OCI-LY7 (cell line): ENCODE measurements at places on chromosomes 6 and 20.

DNA sequence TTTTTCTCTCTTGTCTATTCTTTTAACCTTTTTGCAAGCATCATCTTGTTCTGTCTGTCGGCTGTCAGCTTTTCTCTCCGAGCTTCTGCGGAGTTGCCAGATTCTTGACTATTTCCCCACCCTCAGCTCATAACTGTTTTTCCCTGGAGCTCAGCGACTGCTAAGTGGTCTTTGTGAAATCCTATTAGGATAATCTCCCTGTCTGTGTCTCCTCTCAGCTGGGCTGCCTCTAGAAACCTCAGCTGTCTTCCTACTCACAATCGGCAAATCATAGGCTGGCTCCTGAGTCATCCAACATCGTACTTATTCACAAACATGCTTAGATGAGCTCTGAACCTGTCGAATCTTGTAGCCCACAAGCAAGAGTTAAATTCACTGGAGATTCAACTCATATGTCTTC lies 332.3 kb downstream of the PTPRT start:
- DNase-seq, result no peak

DNA sequence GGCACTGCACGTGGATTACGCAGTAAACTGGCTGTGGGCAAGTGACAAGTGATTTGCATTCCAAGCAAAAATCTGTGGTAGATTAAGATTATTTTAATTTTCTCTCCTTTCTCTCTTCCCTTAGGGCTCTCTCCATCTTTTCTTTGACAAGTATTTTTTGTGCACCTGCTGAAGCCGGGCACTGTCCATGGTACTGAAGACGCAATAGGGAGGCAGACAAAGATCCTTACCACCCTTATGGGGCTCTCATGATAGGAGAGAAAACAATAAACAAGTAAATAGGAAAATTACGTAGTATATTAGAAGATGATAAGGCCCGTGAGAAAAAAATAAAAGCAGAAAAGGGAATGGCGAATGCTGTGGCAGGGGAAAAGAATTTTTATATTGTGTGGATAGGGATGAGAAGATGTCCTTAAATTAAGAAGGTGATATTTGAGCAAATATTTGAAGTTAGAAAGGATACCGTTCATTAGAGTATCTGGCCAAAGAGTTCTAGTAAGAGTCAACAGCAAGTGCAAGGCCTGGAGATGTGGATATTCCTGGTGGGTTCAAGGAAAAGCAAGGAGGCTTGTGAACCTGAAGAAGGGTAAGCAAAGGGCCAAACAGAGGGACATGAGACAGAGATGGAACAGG lies 146.0 kb downstream of the LAMP5 start:
- DNase-seq, result peak; percentile 5

DNA sequence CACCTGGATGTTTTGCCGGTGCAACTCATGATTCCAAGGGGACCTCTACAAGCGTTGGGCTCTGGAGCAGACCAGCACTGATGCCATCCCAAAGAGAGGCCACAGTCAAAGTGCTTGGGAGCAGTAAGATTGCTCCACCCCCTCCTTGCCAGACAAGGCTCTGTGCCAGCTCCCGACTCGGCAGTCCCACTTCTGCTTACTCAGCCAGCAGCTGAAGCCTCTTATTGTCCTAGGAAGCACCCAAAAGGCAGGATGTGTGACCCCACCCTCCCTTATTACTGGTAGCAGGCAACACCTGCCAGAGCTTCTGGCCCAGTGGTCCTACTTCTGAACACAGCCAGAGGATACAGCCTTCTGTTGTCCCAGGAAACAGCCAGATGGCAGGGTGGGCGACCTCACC lies 614.2 kb downstream of the TENT5A start:
- DNase-seq, result no peak

GRCh38 chr20:48350313-48350988 lies 477.3 kb downstream of the PREX1 start:
- no peak for DNase-seq

- DNase-seq, result no peak
These were observed 17.2 kb downstream of the GDAP1L1 start for GRCh38 chr20:44264287-44264686.

DNA sequence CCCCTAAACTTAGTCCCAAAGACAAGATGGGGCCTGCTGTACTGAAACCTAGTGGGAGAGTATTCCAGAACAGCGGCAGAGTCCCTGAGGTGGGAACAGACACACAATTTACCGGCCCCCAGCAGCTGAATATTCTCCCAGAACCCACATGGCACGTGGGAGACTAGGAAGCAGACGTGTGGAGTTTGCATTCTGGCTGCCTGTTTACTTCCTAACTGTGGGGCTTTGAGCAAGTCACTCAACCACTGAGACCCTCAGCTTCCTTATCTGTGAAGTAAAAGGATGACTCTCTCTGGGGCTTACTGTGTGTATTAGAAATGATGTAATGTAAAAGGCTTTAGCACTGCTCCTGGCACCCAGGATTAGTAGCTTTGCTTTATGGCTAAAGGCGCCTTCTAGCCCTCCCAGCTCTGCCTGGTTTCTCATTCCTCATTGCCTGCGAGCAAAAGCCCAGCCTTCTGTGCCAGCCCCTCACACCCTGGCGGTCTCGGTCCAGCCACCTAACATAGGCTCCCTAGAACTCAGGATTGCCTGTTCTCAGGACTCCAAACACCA lies 353.1 kb downstream of the CDC5L start:
- DNase-seq, result no peak

DNA sequence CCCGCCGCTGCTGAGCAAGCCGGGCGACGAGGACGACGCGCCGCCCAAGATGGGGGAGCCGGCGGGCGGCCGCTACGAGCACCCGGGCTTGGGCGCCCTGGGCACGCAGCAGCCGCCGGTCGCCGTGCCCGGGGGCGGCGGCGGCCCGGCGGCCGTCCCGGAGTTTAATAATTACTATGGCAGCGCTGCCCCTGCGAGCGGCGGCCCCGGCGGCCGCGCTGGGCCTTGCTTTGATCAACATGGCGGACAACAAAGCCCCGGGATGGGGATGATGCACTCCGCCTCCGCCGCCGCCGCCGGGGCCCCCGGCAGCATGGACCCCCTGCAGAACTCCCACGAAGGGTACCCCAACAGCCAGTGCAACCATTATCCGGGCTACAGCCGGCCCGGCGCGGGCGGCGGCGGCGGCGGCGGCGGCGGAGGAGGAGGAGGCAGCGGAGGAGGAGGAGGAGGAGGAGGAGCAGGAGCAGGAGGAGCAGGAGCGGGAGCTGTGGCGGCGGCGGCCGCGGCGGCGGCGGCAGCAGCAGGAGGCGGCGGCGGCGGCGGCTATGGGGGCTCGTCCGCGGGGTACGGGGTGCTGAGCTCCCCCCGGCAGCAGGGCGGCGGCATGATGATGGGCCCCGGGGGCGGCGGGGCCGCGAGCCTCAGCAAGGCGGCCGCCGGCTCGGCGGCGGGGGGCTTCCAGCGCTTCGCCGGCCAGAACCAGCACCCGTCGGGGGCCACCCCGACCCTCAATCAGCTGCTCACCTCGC lies 1.5 kb downstream of the ARID1B start:
- peak; percentile 65 for DNase-seq

DNA sequence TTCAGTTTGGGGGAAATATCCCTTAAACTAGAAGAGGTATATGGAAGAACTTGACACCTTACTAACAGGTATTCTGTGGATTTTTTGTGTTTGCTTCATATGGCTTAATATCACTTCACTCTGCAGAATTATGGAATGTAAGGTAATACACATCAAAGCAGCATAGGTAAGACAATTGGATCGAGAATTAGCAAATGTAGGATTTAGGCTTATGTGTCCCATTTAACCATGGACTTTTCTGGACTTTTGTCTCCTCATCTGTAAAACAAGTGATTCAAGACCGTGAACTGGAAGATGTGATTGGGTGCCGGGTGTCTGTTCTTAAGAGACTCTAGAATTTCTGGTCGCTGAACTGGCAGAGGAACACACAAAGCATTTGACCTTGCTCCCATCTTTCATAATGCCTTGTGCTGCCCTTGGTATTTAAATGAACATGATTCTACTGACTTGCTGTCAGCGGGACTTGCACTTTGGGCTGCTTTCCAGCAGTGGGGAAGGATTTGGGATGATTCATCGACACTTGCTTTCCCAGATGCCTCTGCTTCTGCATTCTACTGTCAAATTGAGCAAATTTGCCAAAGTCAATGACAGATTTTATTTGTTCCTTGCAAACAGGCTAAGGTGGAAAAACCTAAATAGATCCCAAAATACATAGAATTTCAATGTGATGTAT lies 199.8 kb downstream of the PLCB1 start:
- no peak for DNase-seq

DNA sequence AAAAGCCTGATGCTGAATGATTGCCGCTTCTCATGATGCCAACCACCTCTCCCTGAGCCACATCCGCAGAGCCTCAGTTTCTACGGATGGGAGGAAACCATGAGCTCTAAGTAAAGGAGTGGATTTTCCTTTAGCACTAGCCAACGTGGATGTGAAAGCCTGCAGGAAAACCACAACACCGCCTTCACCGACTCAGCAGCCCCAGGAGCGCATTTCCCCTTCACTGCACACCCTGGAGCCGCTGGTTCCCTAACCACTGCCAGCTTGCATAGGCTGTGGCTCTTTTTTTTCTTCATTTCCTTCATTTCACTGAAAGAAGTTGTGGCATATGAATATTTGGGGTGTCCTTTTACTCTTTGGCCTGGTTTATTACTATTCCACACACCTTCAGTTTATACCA lies 50.5 kb upstream of the SSTR4 start:
- no peak for DNase-seq

DNA sequence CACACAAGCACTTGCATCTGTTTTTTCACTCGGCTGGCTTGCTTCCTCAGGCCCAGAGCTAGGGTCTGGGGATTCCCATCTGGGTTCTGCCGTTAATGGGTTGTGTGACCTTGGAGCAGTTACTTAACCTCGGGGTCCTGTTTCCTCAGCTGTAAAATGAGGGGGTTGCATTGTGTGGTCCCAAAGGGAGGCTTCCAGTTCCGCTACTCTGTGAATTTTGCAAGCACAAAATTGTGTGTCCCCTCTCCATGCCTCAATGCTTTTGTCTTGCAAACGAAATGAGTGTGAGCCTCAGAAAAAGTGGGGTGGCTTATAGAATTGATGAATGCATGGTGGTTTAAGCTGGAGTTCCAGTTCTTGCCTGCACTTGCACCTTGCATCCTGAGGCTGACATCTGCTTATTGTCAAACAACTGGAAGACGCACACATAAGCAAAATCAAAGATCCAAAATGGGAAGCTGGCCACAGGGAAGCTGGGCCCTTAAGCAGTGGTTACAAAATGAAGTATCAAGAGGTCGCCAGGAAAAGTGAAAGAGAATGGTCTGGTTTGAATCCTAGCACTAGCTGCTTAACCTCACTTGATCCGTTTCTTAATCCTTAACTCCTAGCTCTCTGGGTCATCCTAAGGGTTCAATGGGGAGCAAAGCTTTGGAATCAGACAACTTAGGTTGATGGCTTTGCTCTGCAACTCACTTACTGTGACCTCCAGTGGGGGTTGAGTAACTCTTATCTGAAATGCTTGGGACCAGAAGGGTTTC lies 490.6 kb downstream of the DHX35 start:
- DNase-seq, result no peak

- DNase-seq, result no peak
These were observed 43.8 kb upstream of the AFDN start for GRCh38 chr6:167782698-167783517.

DNA sequence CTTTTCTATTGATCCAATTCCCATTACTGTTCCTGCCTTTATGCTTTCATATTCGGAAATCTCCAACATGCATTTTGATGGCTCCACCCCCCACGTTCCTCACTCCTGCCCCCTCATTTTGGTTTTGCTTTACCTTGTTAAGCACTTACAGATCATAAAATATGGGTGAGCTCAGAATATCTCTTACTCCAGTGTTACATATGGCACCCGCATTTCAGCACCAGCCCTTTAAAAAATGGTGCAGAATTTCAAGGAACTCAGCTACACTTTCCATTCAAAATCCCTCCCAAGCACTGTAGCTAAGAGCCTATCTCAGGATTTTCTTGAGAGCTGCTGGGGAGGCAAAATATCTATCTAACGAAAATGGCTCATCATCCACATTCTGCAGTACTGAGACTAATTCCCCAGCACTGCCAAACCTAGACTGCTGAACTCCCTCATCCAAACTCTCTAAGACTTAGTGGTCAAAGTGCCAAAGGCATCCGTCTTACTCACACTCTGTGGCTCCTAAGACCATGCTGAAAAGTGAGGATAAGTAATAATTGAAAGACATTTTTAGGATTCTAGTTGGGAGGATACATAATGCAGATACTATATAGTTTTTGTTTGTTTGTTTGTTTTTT lies 7.8 kb downstream of the SGK1 start:
- DNase-seq, result no peak
